ENCODE measurements at places on chromosomes 6 and 20.

DNA sequence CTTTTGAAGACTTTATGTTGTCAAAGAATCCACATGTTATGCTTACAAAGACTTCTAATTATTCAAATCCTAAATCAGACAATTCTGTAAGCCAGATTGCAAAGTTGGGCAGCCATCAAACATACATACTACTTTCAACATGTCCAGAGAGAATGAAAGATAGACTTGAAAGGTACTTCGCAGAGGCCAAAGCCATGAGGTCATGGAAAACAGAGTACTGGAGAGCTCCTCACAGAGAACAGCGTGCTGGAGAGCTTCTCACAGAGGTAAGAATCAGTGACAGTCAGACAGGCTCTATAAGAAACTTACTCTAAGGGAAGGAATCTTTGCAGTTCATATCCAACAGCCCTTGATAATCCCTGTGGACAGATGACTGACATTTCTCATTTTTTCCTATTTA, 400.2 kb downstream of the GJA1 start:
- no peak for DNase-seq

- DNase-seq, result no peak
These were observed 382.8 kb upstream of the FLRT3 start for GRCh38 chr20:14720251-14720650.

GRCh38 chr6:14037402-14038277, 79.9 kb upstream of the CD83 start:
- DNase-seq, result no peak

DNA sequence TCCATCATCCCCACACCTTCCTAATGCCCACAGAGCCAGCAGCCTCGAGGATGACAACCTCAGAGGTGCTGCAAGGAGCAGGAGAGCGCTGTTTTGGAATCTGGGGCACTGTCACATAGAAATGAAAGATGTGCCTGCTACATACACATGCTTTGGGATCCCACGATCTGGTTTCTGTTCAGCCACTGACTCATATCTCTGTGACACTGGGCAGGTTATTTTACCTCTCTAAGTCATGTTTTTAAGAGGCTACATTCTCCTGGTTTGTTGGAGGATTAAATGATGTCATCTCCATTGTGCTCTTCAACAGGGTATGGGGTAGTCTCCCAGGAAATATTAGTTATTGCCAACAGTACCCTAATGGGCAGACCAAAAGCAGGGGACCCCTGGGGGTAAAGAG, 32.6 kb upstream of the TAB2 start:
- no peak for DNase-seq

DNA sequence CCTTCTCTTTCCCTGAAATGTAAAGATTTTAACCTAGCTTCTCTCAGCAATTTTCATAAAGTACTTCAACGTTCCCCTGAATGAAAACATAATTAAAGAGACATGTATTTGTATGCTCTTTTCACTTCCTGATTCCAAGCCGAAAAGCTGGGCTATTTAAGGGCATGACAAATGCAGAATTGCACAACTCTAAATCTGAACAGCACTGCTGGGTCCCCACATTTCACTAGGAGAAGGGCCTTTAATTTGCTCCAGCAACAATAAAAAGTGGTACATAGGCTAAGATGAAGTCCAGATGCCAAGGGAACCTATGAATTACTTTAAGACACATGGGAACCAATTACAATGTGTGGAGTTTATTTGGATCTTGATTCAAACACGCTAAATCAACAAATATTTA, 42.0 kb downstream of the IRAK1BP1 start:
- no peak for DNase-seq

GRCh38 chr20:20454367-20454766, 86.5 kb downstream of the INSM1 start:
- no peak for DNase-seq

GRCh38 chr6:64050590-64050989, 415.0 kb downstream of the PHF3 start:
- no peak for DNase-seq

DNA sequence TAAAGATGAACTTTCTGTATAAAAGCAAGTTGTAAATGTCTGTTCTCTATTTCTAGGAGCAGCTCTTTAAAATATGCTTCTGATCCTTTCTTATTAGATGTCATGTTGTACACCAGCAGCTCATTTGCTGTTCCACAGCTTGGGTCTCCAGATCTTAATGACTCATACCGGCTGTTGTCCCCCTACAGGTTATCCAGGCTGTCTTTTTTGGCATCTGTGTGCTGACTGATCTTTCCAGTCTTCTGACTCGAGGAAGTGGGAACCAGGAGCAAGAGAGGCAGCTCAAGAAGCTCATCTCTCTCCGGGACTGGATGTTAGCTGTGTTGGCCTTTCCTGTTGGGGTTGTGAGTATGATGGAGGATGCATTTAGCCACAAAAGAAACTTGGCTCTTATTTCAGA, 76.0 kb downstream of the AIG1 start:
- DNase-seq, result no peak

DNA sequence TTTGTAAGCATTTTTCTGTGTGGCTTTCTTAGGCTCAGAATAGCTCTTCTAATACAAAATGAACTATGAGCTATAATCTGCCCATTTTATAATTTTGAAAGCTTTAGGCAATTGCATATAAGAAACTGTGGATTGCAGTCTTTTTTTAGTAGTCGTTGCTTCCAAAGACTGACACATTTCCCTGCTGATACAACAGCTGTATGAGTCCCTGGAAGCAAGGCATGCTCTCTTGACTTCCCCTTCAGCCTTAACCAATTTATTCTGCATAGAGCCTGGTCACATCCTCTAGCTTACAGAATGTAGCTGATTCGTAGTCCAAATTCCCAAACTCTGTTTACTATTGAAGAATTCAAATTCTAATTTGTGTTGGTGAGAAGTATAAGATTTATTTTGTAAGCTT, 155.3 kb upstream of the EYA4 start:
- DNase-seq, result no peak

DNA sequence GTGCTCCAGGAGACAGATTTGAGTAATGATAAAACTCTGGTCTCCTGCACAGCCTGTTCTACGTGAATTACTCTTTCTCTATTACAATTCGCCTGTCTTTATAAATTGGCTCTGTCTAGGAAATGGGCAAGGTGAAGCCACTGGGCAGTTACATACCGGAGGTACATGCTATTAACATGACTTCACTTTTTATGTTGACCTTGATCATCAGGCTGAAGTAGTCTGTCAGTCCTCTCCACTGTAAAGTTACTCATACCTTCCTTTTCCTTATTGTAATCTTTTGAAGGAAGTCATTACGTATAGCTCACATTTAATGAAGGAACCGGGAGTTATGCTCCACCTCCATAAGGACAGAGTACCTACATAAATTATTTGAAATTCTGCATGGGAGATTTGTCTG, 19.9 kb upstream of the KHDC1 start:
- no peak for DNase-seq

- DNase-seq, result no peak
These were observed 51.1 kb downstream of the FAM83B start for GRCh38 chr6:54897462-54898189.

DNA sequence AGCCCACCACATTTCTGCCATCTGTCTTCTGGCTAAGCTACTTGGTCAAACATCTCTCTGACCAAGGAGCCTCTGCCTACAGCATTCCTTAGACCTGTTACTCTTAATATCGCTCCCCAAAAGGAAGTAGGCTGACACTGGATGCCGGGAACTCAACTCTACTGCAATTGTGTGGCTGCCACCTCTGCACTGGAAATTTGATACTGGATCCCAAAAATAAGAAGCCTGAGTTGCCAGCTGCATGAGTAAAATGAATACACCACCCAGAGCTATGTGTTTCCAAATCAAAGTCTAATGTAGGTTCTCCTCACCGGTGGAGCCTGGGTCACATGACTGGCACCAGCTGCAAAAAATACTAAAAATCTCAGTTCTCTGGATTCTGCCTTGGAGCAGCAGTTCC, 36.9 kb downstream of the UNC5CL start:
- DNase-seq, result no peak

- no peak for DNase-seq
These were observed 20.1 kb downstream of the IGF2R start for GRCh38 chr6:159988983-159989454.

- DNase-seq, result no peak
These were observed 597.5 kb upstream of the JAG1 start for GRCh38 chr20:11271319-11271718.

GRCh38 chr6:148200293-148200692, 142.3 kb upstream of the SASH1 start:
- DNase-seq, result no peak

DNA sequence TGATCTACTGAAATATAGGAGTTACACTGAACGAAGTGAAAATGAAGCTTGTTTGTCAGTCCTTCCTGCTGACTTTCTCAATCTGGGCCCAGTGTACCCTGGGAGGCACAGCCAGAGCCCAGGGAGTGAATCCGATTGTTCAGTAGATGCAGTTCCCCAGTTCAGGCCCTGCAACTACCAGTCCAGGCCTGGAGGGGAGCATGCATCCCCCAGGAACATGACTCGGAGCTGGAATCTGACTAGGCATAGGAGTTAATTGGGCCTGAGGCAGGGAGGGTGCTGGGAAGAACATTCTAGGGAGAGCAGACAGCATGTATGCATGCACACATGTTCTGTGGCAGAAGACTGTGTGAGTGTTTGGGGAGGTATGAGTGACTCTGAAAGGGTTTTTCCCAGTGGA, 42.1 kb downstream of the PHACTR3 start:
- no peak for DNase-seq

GRCh38 chr6:92124200-92124651, 1295.1 kb downstream of the EPHA7 start:
- DNase-seq, result no peak

DNA sequence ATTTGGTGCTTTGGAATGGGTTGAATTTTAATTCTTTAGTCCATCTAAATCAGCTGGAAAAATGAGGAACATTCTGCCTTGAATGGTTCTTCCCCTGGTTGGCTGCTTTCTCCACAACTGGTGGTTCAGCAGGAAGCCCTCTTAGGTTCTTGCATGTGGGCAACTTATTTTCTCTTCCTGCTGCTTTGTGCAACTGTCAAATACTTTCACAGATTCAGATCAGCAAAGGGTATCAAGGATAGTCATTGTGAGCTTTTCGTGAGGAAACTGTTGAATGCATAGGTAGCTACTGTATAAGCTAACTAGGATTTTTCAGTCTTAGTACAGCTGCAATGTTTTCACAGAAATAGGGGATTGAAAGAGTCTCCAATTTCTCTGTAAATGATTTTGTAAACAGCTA, 72.9 kb upstream of the MRAP2 start:
- DNase-seq, result no peak

DNA sequence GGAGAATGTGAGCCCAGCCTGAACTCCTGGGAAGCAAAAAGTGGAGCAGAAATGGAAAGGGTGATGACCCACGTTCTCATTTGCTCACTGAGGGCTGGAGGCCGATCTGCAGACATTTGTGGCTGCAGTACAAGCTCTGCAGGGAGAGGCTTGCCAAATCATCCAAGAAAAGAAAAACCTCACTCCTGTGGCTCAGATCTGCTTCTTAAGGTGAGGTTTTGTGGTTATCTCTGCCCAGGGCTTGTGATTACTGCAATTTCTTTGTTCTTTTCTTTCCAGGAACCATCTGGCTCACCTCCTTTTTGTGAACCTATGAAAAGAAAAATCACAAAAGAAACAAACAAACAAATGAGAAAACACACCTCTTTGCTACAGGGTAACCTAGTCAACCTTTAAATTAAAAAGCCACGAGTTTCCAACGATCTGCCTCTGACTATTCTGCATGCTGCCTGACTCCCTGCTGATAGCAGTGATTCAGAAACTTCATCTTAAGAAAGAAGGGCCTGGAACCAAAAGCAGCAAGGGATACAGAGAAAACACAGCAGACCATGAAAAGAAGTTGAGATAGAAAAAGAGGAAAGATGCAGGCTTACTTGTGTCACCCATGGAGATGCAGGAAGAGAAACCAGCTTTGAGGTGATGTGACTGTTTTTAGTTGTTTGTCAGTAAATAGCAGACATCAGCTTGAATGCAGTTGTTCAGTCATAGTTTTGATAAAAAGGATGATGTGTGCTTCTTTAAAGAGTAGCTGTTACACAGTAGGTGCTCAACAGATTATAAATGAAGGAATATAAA, 165.1 kb downstream of the LMBRD1 start:
- no peak for DNase-seq

GRCh38 chr20:58224097-58224496, 4.4 kb downstream of the ANKRD60 start:
- no peak for DNase-seq

GRCh38 chr6:18538315-18538714, 151.2 kb downstream of the RNF144B start:
- DNase-seq, result no peak

- no peak for DNase-seq
These were observed 17.1 kb upstream of the BEND3 start for GRCh38 chr6:107132330-107132954.
